ENCODE measurements at places on chromosomes 16 and 17.
A peak's percentile ranks its signal among the peaks of the same experiment; 100 is the strongest.

- DNase-seq, result no peak
Measured at GRCh38 chr16:50252082-50252611, 14.2 kb upstream of the ADCY7 start.

- DNase-seq, result no peak
Measured at GRCh38 chr16:50531901-50532300, 16.3 kb upstream of the NKD1 start.

GRCh38 chr17:14986127-14986526 lies 279.0 kb downstream of the PMP22 start:
- no peak for DNase-seq

DNA sequence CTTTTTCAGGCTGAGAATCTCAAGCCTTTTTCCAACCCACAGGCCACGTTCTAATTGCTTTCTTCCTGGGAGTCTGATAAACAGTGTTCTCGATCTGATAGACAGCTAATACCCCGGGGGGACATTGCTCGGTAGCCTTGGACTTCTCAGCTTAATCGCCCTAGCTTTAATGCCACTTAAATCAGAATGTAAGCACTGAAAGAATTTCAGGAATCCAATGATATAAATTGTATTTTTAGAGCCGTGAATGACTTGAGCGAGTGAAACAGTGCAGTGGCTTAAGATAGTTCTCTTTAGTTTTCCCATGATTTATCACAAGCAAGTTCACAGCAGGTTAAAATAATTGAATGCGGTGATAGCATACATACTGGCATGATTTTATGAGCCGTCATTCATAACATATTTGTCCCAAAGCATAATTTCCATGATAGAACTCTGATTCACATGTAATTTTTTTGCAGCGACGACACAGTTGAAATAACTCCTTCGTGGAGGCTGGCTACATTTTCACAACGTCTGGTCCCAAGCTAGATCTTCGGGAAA lies 116.1 kb upstream of the MYOCD start:
- DNase-seq, result no peak

GRCh38 chr16:80935691-80936090 lies 71.0 kb downstream of the CMC2 start:
- no peak for DNase-seq

DNA sequence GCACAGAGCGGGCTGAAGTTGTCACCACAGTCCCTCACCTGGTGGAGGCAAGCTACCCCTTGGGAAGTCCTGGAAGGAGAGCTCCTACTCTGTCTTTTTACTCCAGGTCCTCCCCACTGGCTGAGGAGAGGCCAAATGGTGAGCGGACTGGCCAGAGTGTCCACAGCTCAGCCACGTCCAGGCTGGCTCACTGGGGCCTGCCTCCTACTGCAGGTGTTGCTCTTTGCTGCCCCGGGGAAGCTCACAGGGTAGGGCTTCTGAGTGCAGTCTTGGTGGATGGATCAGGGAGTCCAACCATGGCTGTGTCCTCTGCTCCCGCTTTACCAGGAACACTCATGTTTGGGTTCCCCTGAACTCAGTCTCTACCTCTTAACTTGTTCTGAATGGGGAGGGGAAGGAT lies 2.7 kb downstream of the B9D1 start:
- no peak for DNase-seq

GRCh38 chr17:44522883-44523671 lies 19.9 kb upstream of the GPATCH8 start:
- peak; percentile 7 for DNase-seq

DNA sequence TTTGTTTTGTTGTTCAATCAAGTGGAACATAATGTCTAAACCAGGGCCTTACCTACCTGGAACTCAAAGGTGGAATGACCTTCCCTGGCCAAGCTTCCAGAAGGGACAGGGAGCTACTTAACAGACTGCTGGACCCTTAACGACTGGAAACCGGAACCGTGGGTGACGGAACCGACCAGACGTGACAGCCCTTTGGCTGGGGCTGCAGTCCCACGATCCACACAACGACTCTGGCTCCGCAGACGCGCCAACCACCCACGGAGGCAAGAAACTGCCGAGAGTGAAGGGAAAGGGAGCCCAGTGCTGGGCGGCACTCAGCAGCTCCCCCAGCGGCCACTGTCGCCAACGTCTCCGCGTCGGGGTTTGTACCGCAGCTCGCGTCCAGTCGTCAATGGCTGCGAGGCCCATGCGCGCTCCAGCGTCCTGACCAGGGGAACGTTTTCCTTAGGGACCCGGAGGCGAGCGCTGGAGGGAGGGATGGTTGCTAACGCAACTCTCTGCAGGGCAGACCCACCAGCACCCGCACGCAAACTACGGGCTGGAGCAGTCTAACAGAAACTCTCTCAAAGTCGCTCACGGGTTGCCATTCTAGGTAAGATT lies 5.5 kb upstream of the KIF22 start:
- peak; percentile 58 for DNase-seq

DNA sequence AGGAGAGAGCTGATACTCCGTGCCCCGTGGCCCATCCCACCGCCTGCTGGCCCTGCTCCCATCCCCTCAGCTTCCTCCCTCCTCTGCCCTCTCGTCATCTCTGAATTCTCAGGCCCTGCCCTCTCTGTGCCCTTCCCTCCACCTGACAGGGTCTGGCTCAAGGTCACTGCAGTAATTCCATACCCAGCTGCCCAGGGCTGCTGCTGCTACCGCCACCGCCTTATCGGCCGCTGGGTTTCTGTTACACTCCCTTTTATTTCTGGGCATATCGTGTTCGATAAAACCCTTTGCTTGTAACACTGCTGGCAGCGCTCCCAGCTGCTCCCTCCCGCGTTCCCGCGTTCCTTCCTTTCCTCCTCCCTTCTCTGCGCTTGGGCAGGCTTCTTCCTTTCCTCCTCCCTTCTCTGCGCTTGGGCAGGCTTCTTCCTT lies 1.2 kb downstream of the EPN3 start:
- no peak for DNase-seq

- DNase-seq, result no peak
Measured at GRCh38 chr17:63685041-63685440, 14.9 kb downstream of the LIMD2 start.

GRCh38 chr17:1031711-1032110 lies 34.8 kb downstream of the TIMM22 start:
- no peak for DNase-seq

DNA sequence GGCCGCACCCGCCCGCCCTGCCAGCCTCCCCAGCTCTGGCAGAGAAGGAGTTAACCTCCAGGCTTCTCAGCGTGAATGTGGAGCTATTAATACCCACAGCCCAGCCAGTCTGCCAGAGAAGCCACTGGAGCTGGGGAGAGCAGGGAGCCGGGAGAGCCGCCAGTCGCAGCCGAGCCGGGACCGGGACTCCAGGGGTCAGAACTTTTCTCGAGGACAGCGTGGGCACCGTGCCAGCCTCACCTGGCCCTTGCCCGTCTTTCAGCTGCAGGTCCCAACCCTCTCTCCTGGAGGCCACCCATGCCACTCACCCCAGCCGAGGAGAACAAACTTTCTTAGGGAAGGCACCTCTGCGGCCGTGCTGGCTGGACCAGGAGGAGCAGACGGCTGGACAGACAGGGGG lies 33.8 kb upstream of the SBK1 start:
- no peak for DNase-seq

GRCh38 chr17:82915010-82915756 lies 75.4 kb upstream of the ZNF750 start:
- no peak for DNase-seq

DNA sequence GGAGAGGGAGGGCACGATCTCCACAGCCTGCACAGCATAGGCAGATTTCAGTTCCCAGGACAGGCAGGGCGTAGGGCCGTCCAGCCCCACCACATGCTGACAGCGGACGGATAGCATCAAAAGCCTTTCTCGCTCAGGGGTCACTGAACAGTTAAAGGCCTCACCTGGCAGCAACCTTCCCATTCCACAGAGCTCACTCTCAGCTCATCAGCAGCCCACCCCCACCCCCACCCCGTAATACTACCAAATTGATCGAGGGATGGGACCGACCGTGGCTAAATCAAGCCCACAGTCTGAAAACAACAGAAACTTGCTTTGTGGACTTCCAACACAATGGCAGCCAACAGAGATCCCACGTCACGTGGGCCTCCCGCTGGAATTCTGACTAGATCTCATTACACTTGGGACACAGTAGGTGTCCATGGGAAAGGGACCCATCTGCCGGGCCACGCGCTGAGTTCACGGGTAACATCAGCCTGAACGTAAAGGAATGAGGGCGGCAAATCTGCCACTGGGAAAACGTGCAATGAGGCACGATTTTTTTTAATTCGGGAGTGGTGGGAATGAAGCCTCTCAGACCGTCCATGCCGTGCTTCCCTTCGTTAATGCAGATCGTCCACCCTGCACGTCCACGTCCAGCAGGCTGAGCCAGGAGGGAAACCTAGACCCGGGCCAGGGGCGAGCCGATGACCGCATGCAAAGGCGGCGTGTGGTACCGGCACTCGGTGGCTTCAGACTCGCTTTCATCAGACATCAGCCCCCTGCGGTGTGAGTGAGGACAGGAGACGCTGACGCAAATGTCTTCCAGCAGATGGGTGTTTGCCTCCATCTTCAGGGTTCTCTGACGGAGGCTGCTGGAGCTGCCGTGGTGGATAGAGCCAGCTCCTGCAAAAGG lies 92.1 kb downstream of the TBC1D16 start:
- DNase-seq, result no peak

DNA sequence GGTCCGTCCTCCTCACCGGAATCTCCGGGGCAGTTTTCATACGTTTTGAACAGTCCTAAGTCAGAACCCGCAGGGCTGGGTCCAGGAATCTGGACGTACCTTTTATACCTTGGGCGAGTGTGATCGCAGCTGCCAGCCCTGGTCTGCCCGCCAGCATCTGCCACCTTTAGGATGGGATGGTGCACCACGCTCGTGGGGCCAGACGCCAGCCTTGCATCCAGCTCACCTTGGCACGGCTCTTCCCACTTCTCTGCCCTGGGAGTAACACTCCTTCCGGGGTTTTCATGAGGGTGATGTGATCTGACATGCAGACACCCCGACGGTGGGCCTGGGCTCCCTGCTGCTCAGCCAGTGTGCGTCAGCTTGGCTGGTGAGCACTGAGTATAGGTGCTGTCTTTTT lies 66.6 kb upstream of the ZNF469 start:
- DNase-seq, result no peak

DNA sequence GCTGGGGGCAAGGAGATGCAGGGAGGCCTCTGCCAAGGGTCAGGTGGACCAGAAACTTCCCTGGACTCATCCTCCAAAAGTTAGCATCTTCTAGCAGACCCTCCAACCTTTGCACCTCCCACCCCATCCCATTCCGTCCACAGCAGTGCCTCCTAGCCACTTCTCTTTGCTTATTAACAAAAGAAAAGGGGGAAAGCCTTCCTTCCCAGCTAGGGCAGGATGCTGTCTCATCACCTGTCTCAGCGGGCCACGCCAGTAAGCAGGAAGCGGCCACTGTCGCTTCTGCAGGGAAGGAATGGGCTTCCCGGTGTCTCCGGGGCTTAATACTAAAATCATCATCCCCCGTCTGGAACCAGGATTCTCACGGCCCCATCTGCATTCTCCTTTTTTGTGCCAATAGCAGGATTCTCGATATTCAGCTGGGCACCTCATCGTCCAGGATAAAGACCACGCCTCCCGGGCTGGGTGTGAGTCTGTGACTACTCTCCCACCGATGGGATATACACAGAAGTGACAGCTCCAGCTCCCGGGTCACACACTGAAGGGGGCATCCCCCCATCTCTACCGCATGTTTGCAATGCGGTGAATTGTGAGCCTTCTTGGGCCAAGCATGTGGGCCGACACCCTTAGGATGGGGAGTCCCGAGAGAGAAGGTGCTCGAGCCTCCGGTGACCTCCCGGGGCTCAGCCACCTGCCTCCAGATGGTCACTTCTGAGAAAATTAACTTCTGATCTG lies 15.5 kb upstream of the RBFOX3 start:
- DNase-seq, result no peak

- no peak for DNase-seq
Measured at GRCh38 chr17:35046245-35046644, 17.3 kb downstream of the RFFL start.
